Spleen (tissue), 13 donors: ENCODE measurements at places on chromosomes 4 and X.
A peak's percentile ranks its signal among the peaks of the same experiment; 100 is the strongest.

- no peak for DNase-seq
Observed at GRCh38 chrX:151899622-151900021, 13.1 kb upstream of the MAGEA4 start.

GRCh38 chrX:78746496-78746895, 1.0 kb upstream of the LPAR4 start:
- no peak for DNase-seq

- DNase-seq = no peak
Observed at GRCh38 chr4:99811850-99812249, 4.8 kb upstream of the DAPP1 start.

- DNase-seq = no peak
Observed at GRCh38 chrX:108219949-108220601, 128.5 kb downstream of the ATG4A start.

GRCh38 chrX:48573690-48574269, 504 bp upstream of the RBM3 start:
- DNase-seq = peak; percentile 85

GRCh38 chr4:141524116-141524515, 112.3 kb upstream of the IL15 start:
- DNase-seq = no peak

DNA sequence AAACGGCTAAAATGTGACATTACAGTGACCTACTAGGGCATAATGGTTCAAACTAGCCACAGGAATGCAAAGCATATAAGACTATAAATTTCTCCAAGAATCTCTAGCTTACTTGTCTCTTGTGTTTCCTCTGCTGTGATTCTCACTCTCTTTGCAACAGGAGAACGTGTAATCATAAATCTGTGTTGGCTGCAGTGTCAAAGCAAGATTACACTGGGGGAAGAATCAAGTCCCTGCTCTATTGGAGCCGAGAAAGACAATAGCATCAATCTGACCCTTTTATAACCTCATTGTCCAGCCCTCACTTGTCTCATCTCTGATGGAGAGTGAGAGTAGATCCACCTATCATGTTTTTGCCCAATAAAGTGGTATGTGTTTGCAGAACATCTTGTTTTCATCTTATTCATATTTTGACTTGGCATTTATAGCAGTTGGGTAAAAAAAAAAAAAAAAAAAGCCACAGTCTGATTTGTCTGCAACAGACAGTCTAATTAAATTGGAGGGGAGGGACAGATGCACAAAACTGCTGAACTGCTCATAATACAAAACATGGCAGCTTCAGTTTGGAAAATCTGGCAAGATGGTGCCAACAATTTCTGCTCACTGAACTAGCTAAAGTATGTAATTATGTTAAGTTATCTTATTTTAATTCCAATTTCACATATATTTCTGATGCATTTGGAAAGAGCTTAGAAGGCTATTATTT, 165.0 kb upstream of the GABRA2 start:
- DNase-seq = no peak

DNA sequence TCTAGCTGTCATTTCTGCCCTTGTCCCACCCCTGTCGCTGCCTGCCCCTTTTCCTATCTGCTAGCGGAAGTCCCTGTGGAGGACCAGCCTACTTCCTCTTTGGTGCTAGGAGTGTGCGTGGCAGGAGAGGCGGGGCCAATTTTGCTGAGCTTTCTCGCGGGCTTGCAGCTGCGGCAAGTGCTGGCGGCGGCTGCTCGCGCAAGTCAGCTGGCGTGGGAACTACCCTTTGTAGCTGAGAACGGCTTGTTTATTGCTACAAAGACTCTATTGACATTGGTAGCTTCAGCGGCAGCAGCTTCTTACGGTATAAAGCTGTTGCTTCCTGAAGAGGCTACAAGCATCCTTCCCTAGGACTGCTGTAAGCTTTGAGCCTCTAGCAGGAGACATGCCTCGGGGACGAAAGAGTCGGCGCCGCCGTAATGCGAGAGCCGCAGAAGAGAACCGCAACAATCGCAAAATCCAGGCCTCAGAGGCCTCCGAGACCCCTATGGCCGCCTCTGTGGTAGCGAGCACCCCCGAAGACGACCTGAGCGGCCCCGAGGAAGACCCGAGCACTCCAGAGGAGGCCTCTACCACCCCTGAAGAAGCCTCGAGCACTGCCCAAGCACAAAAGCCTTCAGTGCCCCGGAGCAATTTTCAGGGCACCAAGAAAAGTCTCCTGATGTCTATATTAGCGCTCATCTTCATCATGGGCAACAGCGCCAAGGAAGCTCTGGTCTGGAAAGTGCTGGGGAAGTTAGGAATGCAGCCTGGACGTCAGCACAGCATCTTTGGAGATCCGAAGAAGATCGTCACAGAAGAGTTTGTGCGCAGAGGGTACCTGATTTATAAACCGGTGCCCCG, at the start of gene MAGEH1:
MAGEH1 (plus strand) TSS at position 138 of the 843 bp plus-strand sequence; CDS start at position 386, 248 bp downstream.
- DNase-seq = peak; percentile 93

- peak; percentile 85 for DNase-seq
Observed at GRCh38 chr4:105990933-105991332, 95.7 kb downstream of the NPNT start.

DNA sequence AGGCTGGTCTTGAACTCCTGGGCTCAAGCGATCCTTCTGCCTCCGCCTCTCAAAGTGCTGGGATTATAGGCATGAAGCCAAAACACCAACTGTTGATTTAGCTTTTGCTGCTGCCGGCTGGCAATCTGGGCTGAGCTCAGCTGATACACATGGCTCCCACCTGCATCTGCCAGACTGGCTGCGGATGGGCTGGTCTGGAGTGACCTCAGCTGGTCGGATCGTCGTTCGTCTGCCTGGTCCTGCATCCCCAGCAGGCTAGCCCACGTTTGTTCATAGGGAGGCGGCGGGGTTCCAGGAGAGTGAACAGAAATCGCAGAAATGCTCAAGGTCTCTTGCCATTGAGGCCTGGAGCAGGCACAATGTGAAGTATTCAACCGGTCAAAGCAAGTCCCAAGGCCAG, 74.4 kb upstream of the DDX3X start:
- no peak for DNase-seq

- DNase-seq = no peak
Observed at GRCh38 chr4:138189206-138189605, 52.9 kb downstream of the SLC7A11 start.

- no peak for DNase-seq
Observed at GRCh38 chr4:145539671-145540070, 58.0 kb downstream of the SMAD1 start.

GRCh38 chr4:133823177-133823576, 378.4 kb downstream of the PABPC4L start:
- DNase-seq = no peak

DNA sequence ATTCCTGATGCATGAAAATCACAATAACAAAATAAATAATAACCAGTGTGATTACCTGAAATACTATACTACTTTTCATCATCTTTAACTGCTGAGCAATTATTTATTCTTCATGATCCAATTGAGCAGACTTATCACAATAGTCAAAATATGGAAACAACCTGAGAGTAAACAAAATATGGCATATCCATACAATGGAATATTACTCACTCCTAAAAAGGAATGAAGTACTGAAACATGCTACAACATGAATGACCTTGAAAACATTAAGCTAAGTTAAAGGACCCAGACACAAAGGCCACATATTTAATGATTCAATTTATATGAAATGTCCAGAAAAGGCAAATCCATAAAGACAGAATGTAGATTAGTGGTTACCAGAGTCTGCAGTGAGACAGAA, 146.8 kb downstream of the MID1IP1 start:
- no peak for DNase-seq

GRCh38 chrX:32480019-32480418, 731.3 kb downstream of the DMD start:
- DNase-seq = no peak

DNA sequence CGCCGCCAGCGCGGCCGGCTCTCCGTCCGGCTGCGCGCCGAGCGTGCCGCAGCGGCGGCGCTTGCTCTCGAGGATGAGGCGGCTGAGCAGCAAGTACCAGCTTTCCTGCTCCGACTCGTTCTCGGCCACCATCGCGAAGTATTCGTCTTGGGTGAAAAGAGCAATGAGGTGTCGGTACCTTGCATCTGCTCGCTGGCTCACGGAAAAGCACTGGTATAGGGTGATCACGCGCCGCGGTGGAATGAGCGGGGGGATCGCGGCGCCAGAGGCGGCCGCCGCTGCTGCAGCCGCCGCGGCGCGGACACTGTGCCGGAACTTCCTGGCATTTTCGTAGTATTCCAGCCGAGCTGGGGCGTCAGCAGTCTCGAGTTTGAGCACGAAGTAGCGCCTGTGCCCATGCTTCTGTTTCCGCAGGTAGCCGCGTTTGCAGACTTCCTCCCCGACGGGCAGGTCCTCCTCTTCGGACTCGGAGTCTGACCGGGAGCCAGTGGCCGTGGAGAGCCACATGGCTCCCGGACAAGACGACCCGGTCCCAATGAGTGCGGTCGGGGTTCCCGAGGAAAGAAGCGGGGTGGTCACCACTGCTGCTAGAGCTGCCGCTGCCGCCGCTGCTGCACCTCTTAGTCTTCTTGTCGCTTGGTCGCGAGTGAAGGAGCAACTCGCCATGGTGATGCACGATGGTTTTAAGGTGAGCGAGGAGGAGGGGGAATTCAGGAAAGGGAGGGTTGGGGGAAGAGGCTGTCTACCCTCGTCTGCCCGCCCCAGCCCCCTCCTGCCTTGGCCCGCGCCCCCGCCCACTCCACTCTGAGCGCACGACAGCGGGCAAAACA, 469 bp downstream of the IRS4 start:
- no peak for DNase-seq

DNA sequence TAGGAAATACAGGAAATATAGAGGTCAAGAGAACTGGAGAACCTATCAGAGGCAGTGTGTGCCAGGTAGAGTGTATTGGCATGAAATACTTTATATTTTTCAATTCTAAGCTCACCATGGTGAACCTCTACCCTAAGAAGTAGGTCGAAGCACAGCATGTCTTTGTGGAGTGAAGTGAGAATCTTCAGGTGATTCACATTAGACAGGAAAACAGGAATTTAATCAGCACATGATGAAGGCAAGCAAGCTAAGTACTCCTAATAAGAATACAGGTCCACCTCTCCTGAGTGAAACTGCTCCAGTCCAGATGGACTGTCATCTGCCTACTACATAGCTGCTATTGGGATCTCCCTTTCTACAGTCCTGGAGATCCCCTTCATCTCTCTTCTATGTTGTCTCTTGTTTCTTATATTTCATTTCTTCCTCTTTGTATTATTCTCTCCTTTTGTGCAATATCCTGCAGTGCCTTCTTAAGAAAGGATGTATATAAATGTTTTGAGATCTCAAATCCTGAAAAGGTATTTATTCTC, 159.0 kb downstream of the LRBA start:
- DNase-seq = no peak

- no peak for DNase-seq
Observed at GRCh38 chrX:72307646-72308051, 1.9 kb upstream of the CITED1 start.

- DNase-seq = no peak
Observed at GRCh38 chr4:106095408-106095807, 200.1 kb downstream of the NPNT start.

DNA sequence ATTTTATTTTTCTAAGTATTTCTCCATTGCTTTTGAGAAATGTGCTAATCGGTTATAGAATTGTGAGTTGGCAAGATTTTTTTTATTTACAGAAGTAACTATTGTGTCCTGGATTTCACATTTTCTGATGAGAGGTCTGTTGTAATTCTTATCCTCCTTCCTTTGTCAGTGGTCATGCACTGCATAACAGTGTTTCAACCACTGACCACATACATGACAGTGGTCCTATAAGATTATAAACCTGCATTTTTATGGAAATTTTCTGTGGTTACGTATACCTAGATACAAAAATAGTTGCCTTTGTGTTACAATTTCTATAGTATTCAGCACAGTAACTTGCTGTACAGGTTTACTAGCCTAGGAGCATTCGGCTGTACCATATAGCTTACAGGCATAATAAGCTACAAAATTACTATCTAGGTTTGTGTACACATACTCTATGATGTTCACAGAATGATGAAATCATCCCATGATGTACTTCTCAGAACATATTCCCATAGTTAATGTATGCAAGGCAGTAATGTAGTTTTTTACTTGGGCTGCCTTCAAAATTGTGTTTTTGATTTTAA, 47.8 kb downstream of the APELA start:
- DNase-seq = no peak

GRCh38 chr4:47349326-47349725, 114.2 kb downstream of the COMMD8 start:
- no peak for DNase-seq

DNA sequence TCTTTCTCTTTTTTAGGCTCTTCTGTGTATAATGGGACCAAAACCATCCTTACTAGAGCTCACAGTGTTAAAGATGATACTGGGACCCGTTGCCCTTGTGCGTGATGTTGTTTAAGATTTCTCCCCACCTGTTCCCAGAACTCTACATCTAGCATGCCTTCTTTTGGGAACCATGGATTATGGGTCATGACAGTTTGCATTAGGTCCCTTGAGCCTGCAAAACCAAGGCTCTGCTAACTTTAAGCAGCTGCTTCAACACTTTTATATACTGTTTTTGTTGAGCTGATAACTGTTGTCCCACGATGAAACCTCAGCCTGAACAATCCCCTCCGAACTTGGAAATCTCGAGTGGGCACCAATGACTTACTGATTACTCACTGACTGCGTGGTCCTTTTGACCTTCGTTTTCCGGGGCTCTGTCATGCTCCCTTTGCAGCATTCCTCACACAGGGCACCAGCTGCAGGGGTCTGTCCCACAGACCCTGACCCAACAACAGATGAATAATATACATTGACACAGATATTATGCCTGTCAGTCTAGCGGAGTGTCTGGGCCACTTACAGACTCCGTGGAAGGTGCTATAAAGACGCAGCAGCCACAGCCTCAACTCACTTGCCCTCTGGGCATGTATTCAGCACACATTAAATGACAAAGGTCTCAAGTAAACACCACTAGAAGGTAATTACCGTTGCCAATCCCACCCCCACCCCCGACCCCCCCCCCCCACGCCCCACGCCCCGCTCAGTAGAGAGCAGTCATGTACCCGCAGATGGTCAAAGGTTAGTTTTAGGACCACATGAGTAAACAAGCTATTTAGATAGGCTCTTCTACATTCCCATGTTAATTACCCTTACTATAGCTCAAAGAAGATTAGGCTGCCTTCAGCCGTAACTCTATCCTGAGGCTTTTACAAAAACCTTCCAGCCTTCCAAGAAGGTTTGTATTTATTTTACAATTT, 162.0 kb upstream of the WDFY3 start:
- no peak for DNase-seq

DNA sequence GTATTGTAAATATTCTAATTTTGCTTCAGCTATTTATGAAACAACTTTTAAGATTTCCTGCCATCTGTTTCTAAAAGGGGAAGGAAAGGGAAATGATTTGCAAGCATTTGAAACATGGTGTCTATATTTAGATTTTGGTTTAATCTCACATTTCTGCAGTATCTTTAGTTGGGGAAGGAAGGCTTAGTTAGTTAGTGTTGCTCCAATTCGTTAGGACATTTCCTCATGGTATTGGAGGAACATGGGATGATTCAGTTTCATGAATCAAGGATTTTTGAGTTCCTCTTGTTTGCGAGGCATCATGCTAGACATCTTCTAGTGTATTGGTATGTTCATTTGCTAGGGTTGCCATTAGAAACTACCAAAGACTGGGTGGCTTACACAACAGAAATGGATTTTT, 20.5 kb upstream of the TMEM192 start:
- DNase-seq = no peak

GRCh38 chrX:2664502-2664901, 26.6 kb upstream of the CD99 start:
- no peak for DNase-seq

GRCh38 chrX:18016941-18017340, 155.8 kb upstream of the RAI2 start:
- DNase-seq = no peak

GRCh38 chr4:41748571-41749475, at the start of gene PHOX2B:
TSS of gene PHOX2B (minus strand) at chr4:41748725. CDS start at chr4:41748610, 115 bp downstream.
- no peak for DNase-seq

GRCh38 chrX:9340598-9341290, 124.1 kb upstream of the TBL1X start:
- DNase-seq = peak; percentile 86
